ENCODE measurements at places on chromosomes 6 and 20. TPM values are rescaled to one million over a fixed set of nuclear protein-coding genes. Genes with fewer than 3 reads are reported as not detected.

The RIPPLY2 gene
- total RNA-seq: not detected

DNA sequence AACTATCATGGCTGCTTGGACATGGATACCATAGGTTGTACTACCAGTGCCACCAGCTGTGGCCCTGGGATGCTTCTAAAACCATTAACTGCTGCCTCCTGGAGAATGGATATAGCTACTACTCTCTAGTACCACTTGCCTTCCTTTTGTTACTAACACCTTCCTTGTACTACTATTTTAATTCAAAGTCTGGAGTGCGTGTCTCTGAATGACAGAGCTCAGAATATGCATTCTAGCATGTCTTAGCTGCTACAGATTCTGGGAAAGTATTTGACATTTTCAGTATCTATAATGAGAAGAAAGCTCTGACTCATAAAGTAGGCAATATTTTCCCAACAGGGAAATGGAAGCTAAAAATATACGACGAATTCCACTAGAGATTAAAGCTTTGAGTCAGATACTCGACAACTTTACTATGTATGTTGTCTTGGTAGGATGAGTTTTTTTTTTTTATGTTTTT, 112.3 kb downstream of the PFDN4 start:
- no peak for DNase-seq

- DNase-seq: peak; percentile 38
These were observed 192.7 kb downstream of the KHDC1L start for GRCh38 chr6:73032586-73032985.

DNA sequence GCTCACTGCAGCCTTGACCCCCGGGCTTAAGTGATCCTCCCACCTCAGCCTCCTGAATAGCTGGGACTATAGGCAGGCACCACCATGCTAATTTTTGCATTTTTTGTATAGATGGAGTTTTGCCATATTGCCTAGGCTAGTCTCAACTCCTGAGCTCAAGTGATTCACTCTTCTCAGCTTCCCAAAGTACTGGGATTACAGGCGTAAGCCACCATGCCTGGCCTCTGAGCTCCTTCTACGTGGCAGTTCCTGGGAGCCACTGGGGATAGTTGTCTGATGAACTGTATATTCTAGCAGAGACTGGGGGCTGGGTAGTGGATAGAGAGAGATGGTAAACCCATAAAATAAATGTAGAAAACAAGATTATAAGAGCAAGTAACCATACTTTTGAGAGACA, 26.1 kb downstream of the IYD start:
- no peak for DNase-seq

The GATA5 gene
- total RNA-seq: 2.1 TPM

- DNase-seq: no peak
These were observed 228.6 kb upstream of the JARID2 start for GRCh38 chr6:15017261-15017660.

- peak; percentile 37 for DNase-seq
These were observed 32.4 kb upstream of the TIAM2 start for GRCh38 chr6:154962753-154963152.

The CAGE1 gene
- 0.13 TPM for total RNA-seq

GRCh38 chr6:20906945-20907344, 372.7 kb downstream of the CDKAL1 start:
- DNase-seq: no peak

The KCNG1 gene
- total RNA-seq: 0.55 TPM

The SLC32A1 gene
- total RNA-seq: not detected

DNA sequence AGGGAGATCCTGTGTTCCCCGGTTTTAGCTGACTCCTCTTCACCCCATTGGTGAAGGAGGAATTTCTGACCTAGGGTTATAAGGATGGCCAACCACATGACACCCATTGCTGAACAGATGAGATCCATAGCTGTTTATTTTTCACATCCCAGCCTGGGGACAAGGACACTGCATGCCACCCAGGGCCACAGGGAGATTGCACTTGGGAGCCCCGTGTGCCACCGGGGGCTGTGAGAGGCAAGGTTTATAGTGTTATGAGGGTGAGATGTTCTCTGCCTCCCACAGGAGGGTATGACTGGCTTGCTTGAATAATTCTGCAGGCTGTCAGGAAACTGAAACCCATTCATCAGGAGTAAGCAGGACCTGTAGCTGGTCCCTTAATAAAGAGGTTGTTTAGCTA, 14.7 kb upstream of the SLPI start:
- no peak for DNase-seq
